ENCODE measurements at places on chromosomes 11 and 22.

DNA sequence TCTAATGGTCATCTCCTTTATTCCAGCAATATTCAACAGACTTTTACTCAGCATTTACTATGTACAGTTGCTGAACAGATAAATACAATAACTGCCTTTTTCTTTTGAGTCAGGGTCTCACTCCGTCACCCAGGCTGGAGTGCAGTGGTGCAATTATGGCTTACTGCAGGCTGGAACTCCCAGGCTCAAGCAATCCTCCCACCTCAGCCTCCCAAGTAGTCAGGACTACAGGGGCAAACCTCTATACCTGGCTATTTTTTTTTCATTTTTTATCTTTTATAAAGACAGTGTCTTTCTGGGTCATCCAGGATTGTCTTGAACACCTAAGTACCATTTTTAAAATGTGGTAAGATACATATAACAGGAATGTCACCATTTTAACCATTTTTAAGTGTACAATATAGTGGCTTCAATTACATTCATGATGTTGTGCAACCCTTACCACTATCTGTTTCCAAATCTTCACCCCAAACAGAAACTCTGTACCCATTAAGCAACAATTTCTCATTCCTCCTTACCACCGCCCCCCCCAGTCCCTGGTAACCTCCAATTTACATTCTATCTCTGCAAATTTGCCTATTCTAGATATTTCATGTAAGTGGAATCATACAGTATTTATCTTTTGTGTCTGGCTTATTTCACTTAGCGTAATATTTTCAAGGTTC is 67.8 kb downstream of the MIAT start:
- no peak for DNase-seq

DNA sequence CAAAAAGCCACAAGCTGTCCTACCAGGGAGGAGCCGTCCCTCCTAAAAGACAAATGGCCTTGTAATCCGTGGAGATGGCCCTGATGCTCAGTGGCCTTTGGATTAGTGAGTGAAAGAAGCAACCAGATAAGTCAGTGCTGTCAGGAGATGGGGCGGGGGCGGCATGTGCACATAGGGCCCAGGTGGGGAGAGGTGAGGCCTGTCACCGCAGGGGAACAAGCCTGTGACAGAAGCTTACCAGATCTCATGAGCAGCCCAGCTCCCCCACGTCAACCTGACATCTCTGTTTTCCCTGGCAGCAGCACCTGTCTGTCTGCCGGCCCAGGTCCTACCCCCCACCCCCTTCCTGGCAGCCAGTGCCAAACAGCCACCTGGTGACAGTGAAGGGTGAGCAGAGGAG is 162.6 kb downstream of the BUD13 start:
- DNase-seq = no peak

- DNase-seq = no peak
These were observed 353.2 kb downstream of the ETS1 start for GRCh38 chr11:128234143-128234542.

DNA sequence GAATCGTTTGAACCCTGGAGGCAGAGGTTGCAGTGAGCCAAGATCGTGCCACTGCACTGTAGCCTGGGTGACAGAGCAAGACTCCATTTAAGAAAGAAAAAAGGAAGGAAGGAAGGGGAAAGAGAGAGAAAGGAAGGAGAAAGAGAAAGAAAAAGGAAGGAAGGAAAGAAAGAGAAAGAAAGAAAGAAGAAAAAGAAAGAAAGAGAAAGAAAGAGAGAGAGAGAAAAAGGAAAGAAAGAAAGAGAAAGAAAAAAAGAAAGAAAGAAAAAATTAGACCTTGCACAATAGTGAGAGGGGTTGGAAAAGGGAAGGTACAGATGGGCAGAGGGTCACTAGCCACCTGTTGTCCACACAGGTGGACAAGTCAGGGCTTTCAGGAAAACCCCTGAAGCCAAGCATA is 57.6 kb upstream of the RTL6 start:
- DNase-seq = no peak

Measured in cortex of kidney (tissue), 1 donor.